ENCODE measurements at places on chromosomes 3 and 15.
A peak's percentile ranks its signal among the peaks of the same experiment; 100 is the strongest.

GRCh38 chr3:55682461-55682860 lies 195.4 kb upstream of the WNT5A start:
- no peak for DNase-seq

DNA sequence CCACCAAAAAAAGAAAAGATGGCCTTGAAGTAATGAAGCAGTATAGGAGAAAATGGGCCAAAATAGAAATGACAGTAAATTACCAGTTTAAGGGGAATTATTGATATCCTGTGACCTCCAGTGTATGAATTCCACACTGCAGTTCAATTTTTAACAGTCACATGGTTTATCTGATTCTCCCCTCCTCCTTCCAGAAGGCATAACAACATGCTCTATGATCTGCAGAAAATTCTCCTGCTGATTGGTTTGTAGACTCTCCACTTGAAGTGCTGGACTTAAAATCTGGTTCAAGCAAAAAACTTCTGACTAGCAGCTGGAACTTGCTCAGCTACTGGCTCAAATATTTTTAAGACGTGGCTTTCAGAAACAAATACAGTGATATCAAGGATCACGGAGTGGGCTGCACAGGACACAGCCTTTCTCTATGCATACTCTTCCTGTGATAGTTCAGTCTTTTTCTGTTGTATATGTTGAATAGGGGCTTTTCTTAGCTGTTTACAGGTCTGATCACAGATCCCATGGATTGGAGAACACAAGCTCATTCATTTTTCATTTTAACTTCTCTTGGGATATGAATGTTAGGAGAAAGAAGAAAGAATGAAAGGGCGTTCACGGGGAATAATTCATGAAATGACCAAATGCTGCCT lies 211.5 kb downstream of the LSAMP start:
- no peak for DNase-seq

GRCh38 chr3:114456742-114457141 lies 162.9 kb downstream of the TIGIT start:
- no peak for DNase-seq

GRCh38 chr3:50003216-50003615 lies 63.3 kb downstream of the RBM6 start:
- peak; percentile 12 for DNase-seq

GRCh38 chr3:188584162-188584529 lies 430.2 kb downstream of the LPP start:
- DNase-seq: peak; percentile 81

DNA sequence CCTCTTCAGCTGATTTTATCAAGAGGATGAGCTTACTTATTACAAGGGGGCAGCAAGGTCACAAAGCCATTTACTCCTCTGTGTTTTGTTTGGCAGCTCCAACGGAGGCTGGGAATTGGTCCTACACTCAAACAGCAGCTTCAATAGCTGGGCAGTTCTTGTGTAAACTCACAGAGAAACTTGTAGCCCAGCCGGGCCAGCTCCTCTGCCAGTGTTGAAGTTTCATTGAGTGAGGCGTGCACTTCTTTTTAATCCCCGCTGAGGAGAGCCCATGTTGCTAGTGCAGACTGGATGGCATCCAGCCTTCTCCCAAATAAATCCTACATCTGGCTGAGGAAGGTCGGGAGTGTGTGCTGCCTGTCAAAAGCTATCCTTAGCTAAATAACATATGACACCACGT lies 59.5 kb downstream of the BFSP2 start:
- DNase-seq: peak; percentile 46

DNA sequence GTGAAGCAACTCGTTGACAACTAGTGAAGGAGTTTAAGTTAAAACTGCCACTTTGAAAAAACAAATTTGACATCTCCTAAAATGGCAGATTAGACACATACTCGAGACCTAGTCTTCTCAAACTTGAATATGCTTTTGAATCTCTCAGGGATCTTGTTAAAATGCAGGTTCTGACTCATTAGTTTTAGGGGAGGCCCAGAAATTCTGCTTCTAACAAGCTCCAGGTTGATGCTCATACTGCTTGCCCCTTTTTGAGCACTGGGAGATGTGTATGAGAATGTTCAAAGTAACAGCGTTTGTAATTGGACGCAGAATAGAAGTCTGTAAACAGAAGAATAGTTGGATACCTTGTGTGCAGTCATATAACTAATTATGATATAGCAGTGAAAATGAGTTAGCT lies 1.6 kb downstream of the C3orf38 start:
- peak; percentile 36 for DNase-seq

All from choroid plexus epithelial cell (primary cell).